Renal cortical epithelial cell (primary cell): ENCODE measurements at places on chromosomes 11 and 22. TPM values are rescaled to one million over a fixed set of nuclear protein-coding genes. Genes with fewer than 3 reads are reported as not detected.

DNA sequence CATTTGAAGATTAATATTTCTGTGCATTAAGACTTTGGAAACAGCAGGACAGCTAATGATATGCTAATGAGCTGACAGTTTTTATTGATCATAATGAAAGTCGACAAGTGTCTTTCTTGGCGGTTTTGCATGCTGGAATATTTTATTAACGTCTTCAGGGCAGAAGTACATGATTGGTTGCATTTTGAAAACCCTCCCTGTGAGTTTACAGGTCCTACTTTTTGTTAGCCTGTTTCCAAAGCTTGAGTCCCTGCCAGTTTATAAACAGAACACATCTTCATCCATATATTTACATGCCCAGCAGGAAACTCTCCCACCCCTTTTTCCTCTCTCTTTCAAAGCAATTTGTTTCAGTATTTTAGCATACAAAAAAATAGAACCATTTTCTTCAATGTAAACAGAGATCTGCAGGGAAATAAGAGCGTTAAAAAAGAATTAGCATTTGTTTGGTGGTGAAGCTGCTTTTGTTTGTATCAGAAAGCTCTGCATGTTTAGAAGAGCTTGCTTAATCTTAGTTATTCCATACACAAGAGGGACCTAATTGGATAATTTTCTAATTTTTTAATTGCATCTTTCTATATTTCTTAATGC, 243.6 kb downstream of the NELL1 start:
- no peak for DNase-seq

- no peak for DNase-seq
These were observed 64.0 kb downstream of the DKK3 start for GRCh38 chr11:11944444-11944843.

- DNase-seq: no peak
These were observed 25.5 kb downstream of the DKK3 start for GRCh38 chr11:11982975-11983374.

GRCh38 chr11:35173616-35174566, 34.9 kb downstream of the CD44 start:
- DNase-seq: no peak

- DNase-seq: peak; percentile 83
These were observed 132.5 kb downstream of the ADAMTS15 start for GRCh38 chr11:130580891-130581492.

GRCh38 chr22:50208939-50209892, 8.4 kb downstream of the SELENOO start:
- DNase-seq: no peak

DNA sequence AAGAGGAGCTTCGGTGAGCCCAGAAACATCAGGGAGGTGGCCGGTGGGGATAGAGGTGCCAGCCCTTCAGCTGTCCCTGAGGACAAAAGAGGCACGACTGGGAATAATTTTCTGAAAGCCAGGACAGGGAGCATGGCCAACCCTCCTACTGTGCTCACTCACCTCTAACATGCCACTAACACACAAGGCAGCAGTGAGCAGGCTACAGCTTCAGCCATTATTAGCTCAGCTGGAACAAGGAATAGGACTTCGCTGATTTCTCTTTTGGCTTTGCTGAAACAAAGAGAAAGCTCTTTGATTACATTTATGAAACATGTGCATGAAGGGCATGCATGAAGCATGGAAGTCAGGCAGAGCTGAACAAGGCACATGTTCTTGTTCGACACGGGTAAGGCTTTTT, 12.1 kb upstream of the OR10A5 start:
- no peak for DNase-seq

DNA sequence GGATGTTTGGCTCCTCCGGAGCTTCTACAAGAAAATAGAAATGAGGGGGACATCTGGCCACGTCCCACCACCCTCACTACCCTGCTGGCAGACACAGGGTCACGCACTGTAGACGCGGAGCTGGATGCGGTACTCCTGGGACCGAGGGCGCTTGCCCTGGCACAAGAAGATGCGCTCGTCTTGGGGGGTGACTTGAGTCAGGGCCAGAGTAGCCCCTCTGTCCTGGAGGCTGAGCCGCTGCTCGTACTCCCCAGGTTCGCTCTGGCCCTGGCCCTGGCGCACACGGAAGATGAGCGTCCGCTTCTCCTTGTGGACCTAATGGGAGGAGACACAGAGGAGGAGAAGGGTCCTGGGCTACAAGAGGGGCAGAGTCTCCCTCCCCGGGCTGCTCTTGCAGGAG, 2.2 kb downstream of the MCAM start:
- DNase-seq: no peak

- no peak for DNase-seq
These were observed 160.9 kb downstream of the ENTHD1 start for GRCh38 chr22:39732625-39733024.

DNA sequence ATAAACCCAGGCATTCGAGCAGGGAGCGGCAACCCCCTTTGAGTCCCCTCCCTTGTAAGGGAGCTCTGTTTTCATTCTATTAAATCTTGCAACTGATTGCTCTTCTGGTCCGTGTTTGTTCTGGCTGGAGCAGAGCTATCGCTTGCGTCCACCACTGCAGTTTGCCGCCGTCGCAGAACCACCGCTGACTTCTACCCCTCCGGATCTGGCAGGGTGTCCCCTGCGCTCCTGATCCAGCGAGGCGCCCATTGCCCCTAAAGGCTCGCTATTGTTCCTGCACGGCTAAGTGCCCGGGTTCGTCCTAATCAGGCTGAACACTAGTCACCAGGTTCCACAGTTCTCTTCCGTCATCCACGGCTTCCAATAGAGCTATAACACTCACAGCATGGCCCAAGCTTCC, 10.4 kb upstream of the MS4A7 start:
- DNase-seq: no peak

DNA sequence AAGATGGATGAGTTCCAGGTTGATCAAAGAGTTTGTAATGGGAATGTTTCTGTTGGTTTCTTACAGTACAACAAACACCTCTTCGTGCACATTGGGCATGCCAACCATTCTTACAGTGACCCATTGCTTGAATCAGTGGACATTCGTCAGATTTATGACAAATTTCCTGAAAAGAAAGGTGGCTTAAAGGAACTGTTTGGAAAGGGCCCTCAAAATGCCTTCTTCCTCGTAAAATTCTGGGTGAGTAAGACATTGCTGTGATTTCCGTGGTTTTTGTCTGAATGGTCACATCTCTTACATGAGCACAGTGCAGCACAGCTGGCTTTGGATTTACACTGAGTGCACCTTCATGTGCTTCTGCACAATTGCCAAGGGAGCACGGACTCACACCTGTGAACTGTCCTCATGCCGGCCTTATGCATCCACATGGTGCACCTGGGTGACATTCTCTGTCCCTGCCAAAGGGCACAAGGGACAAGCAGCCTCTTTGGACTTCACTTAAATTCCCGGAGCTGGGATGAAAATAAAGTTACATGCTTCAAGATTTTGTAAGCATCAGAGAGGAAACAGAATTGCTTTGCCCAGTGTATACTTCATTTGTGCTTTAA, 107.1 kb upstream of the RASSF10 start:
- peak; percentile 23 for DNase-seq

- no peak for DNase-seq
These were observed 14.4 kb upstream of the DEPDC7 start for GRCh38 chr11:33001281-33001680.

- DNase-seq: peak; percentile 81
These were observed 66.0 kb upstream of the FTH1 start for GRCh38 chr11:62033191-62034035.

GRCh38 chr22:38026130-38027111, 30.8 kb upstream of the PICK1 start:
- no peak for DNase-seq

- no peak for DNase-seq
These were observed 1086.3 kb upstream of the CCDC90B start for GRCh38 chr11:84372381-84372950.

Gene DCDC1
- total RNA-seq: 0.35 and 6.8 TPM in 2 replicates

Gene DCHS1
- under 0.01 and 1.3 TPM in 2 replicates for total RNA-seq

Gene APOL4
- not detected in 2 replicates for total RNA-seq

Gene IRAG1
- total RNA-seq: under 0.01 and 0.15 TPM in 2 replicates

Gene LRRC32
- 0.17 and 5.6 TPM in 2 replicates for total RNA-seq

Gene KIAA0930
- total RNA-seq: 40.5 and 55.4 TPM in 2 replicates

Gene CNTF
- 0.35 and 1.6 TPM in 2 replicates for total RNA-seq

Gene VSIG10L2
- total RNA-seq: not detected in 2 replicates

Gene FAM168A
- total RNA-seq: 7.3 and 32.8 TPM in 2 replicates

Gene RASSF10
- total RNA-seq: 2.6 and 13.2 TPM in 2 replicates

Gene UBXN1
- total RNA-seq: 97.6 and 105 TPM in 2 replicates

Gene C1QTNF5
- total RNA-seq: 5.6 and 15.7 TPM in 2 replicates
